ENCODE measurements at places on chromosomes 16 and 17.
A peak's percentile ranks its signal among the peaks of the same experiment; 100 is the strongest.

DNA sequence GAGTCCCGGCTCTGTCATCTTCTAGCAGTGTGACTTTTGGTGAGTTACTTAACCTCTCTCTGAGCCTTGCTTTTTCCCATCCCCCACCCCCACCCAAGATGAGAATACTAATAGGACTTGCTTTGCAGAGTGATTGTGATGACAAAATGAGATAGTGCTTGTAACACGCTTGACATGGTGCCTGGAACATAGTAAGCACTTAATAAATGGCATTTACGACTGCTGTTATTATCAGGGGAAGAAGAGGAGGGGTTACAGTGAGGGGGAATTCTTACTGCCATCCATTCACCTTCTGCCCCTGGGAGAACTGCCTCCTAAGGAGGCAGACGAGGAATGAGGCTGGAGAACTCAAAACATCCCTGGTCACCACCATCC is 7.8 kb downstream of the DLX4 start:
- H3K36me3 ChIP-seq, result no peaks in the 10 kb centered on the region
- no peak overlapping the region for H3K4me3 ChIP-seq
- peaks cover under 1% of the 10 kb centered on the region for H3K4me1 ChIP-seq
- peaks cover 55% of the 10 kb centered on the region for H3K27me3 ChIP-seq

GRCh38 chr16:72530434-72530833 is 358.5 kb upstream of the PMFBP1 start:
- H3K27ac ChIP-seq, result no peak overlapping the region
- no peak for DNase-seq
- H3K36me3 ChIP-seq, result peaks cover 3% of the 10 kb centered on the region
- H3K27me3 ChIP-seq, result no peaks in the 10 kb centered on the region

DNA sequence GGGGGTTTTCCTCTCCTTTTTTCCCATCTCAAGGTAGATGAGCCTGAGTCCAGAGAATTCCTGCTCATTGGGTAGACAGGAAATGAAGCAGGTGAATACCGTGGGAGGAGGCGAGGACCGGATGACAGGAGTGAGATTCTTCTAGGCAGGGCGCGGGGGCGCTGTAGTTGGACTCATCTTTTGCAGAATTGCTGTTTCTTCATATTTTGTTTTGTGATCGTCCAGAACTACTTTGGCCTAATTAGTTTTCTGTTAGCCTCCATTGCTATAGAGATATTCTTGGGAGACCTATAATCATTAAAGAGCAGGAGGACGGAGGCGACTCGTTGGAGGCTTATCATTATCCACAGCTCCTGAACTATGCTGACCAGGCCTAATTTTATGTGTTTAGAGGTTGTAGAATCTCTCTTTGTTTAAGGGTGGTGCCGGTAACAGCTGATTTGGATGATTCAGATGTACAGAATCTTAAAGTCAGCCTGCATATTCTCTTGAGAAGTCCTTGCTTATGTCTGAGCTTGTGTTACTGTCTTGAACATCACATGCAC is 650 bp downstream of the ATP6V0A1 start:
- no peak for DNase-seq
- H3K36me3 ChIP-seq, result no peaks in the 10 kb centered on the region
- peaks cover 14% of the 10 kb centered on the region for H3K27me3 ChIP-seq
- H3K27ac ChIP-seq, result no peak overlapping the region

DNA sequence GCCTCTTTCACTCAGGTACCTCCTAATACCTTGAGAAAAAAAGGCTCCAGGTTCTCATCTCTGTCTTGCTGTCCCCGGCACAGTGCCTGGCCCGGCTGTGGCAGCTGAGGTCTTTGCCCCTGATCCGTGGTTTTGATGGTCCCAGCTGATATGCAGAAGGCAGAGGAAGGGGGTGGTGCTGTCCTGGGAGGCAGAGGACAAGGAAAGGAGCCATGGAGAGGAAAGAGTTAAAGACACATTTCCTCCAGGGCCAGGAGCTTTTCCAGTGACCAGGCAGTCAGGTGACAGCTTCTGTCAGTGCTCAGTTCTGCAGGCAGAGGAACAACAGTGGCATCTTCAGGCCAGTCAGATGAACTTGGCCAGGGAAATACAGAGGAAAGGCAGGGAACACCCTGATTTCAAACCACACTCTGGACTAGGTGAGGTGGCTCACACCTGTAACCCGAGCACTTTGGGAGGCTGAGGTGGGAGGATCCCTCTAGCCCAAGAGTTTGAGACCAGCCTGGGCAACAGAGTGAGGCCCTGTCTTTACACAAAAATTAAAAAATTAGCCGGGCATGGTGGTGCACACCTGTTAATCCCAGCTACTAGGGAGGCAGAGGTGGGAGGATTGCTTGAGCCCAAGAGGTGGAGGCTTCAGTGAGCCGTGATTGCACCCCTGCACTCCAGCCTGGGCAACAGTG is 3.3 kb upstream of the COG1 start:
- peaks cover 2% of the 10 kb centered on the region for H3K36me3 ChIP-seq
- no peaks in the 10 kb centered on the region for H3K27me3 ChIP-seq
- no peak overlapping the region for H3K4me3 ChIP-seq
- no peak for DNase-seq
- peak overlapping the region; percentile 30 for H3K27ac ChIP-seq

DNA sequence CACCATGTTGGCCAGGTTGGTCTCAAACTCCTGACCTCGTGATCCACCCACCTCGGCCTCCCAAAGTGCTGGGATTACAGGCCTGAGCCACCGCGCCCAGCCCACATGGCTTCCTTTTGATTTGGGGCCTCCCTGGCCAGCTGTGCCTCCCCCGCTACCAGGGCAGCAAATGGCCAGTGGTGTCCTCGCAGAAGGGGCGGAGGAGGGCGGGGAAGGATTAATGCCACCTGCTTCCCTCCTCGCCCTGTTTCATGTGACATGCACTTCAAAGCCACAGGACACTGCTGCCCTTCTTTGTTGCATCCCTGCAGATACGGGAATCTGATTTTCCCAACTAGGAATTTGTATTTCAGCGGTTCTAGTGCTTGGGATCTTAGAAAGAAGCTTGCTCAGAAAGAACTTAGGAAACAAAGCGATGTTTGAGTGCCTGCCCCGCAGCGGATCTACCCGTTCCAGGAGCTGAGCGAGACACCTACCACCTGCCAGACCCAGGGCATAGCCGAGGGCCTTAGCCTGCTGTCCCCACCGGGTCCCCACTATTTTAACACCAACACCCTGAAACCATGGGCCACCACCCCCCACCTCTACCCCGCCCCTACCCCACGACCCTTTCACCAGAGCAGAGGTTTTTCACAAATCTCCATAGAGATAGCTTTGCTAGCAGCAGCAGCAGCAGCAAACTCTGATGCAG is 37.7 kb upstream of the CCDC182 start:
- DNase-seq, result no peak
- no peaks in the 10 kb centered on the region for H3K36me3 ChIP-seq
- no peak overlapping the region for H3K4me3 ChIP-seq
- no peak overlapping the region for H3K27ac ChIP-seq

- no peaks in the 10 kb centered on the region for H3K27me3 ChIP-seq
- no peak overlapping the region for H3K27ac ChIP-seq
- no peak overlapping the region for H3K4me3 ChIP-seq
- H3K36me3 ChIP-seq, result peaks cover 59% of the 10 kb centered on the region
- no peak for DNase-seq
Observed at GRCh38 chr17:48181653-48182052, 74.1 kb downstream of the SNX11 start.

- no peaks in the 10 kb centered on the region for H3K27me3 ChIP-seq
- no peak overlapping the region for H3K4me3 ChIP-seq
- peaks cover 9% of the 10 kb centered on the region for H3K4me1 ChIP-seq
- DNase-seq, result no peak
- H3K27ac ChIP-seq, result no peak overlapping the region
Observed at GRCh38 chr17:66580184-66580955, 254.5 kb upstream of the CACNG5 start.

DNA sequence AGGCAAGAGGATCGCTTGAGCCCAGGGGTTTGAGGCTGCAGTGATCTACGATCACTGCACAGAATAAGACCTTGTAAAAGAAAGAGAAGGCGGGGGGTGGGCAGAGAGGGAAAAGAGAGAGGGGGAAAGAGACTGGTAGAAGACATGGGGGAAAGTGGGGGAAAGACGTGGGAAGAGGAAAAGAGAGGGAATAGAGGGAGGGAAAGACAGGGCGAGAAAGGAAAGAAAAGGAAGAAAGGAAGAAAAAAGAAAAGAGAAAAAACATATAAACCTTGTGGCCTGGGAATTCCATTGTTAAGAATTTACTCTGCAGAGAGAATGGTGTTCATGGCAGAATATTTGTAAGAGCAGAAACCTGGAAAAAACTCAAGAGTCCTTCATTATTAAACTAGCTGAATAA is 120.4 kb downstream of the RMI2 start:
- no peak overlapping the region for H3K27ac ChIP-seq
- H3K4me1 ChIP-seq, result no peaks in the 10 kb centered on the region
- no peak overlapping the region for H3K4me3 ChIP-seq
- DNase-seq, result no peak

DNA sequence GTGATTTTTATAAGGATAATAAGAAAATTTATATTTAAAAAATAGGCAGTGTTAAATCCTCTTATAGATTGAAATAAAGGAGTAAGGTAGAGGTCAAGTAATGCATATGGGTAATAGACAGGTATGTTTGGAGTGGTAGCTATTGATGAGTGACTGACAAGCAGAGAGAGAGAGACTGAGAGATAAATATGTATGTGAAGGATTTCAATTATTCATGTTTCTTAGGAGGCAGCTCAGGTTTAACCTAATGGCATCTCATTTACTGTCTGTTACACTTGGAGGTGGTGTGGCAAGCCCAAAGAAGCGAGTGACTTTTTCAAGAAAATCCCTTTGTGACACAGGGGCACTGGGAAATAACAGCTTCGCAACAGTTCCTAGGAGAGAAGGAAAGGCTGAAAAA is 120.2 kb downstream of the KIF2B start:
- DNase-seq, result no peak
- H3K4me3 ChIP-seq, result no peak overlapping the region
- H3K4me1 ChIP-seq, result no peaks in the 10 kb centered on the region
- H3K27me3 ChIP-seq, result no peaks in the 10 kb centered on the region
- H3K36me3 ChIP-seq, result no peaks in the 10 kb centered on the region

DNA sequence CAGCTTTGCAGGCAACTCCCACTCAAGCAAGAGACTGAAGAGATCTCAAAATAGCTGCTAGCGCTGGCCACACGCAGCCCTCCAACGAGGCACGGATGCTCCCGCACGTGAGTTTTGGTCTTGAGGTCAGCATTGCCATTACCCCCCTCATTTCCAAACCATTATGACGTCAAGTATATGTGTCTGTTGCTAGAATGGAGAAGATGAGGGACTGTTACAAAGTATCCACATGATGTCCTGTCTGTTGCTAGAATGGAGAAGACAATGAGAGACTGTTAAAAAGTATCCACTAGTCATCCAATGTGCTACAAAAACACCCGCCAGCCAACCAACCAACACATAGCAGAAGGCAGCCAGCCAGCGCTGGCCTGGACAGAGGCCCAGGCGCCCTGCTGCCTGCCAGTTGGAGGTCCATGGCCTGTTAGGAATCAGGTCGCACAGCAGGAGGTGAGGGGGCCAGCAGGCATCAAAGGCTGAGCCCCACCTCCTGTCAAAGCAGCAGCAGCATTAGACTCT is 24.8 kb downstream of the KLHDC4 start:
- peaks cover 27% of the 10 kb centered on the region for H3K36me3 ChIP-seq
- no peaks in the 10 kb centered on the region for H3K4me1 ChIP-seq
- H3K27me3 ChIP-seq, result no peaks in the 10 kb centered on the region

DNA sequence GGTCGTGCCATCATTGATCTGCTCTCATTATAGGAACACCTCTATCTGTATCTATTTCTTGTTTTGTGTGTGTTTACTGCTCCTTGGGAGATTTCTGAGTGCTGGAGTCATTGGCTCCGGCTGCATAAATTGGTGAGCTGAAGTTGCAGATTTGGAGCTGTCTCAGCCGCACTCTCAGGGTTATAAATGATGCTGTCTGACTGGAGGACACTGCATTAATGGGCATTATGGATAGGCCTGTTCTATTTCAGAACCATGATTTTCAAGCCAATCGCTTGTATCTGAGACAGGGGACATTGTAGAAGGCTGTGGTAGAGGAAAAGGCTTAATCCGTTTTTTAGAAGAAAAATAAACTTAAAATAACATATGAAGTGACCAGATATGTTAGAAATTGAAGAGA is 126.4 kb upstream of the KIF2B start:
- no peaks in the 10 kb centered on the region for H3K4me1 ChIP-seq
- H3K27me3 ChIP-seq, result no peaks in the 10 kb centered on the region
- H3K27ac ChIP-seq, result no peak overlapping the region
- H3K4me3 ChIP-seq, result no peak overlapping the region
- H3K36me3 ChIP-seq, result no peaks in the 10 kb centered on the region
- no peak for DNase-seq

DNA sequence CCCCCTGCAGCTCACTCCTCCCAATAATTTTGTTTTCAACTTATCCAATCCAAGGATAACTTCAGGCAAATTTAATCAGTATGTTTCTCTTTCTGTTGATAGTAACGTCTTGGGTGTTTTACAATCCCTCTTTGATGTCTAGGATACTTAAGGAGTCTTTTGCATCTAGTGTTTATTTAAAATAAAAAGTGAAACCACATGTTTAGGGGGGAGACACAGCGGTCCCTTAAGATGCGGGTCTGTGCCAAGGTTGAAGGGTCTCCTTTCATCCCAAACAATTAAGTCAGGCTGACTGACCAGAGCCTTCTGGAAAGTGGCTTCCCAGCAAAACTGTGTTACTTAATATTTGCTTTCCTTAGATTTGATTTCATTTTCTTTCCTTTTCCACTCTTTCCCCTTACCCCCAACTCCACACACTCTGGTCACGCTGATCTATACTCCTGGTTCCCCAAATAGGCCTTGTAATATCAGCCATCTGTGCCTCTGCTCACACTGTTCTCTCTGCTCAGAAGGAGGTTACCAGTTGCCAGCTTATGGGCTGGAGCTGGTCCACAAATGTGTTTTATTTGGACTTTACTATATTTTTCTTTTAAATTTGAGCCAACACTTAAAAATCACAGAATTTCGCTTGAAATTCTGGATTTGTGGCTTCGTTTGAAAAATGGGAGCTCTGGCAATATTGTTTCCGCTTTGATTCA is 11.2 kb downstream of the ANKS4B start:
- no peak overlapping the region for H3K27ac ChIP-seq
- no peak overlapping the region for H3K4me3 ChIP-seq
- no peaks in the 10 kb centered on the region for H3K36me3 ChIP-seq
- no peaks in the 10 kb centered on the region for H3K4me1 ChIP-seq
- H3K27me3 ChIP-seq, result peaks cover 15% of the 10 kb centered on the region

DNA sequence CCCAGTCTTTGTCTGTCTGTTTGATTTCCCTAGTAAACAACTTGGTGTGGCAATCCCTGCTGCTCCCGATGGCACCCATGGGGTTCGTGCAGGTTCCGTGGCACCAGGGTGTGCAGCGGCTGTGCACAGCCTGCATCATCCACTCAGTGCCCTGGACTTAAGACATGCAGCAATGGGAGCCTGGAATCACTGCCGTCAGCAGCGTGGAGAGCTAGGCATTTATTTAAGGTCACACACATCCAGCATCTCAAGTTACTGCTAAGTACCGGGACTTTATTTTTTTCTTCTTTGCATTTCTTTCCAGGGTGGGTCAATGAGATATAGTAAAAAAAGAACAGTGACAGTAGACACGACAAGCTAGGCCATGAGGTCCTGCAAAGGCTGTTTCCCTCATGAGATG is 2.8 kb downstream of the DHRS7C start:
- no peak for DNase-seq
- H3K4me1 ChIP-seq, result no peaks in the 10 kb centered on the region

GRCh38 chr16:1078579-1079021 is 6.1 kb downstream of the SSTR5 start:
- H3K27me3 ChIP-seq, result no peaks in the 10 kb centered on the region
- H3K27ac ChIP-seq, result no peak overlapping the region
- H3K4me1 ChIP-seq, result no peaks in the 10 kb centered on the region
- no peaks in the 10 kb centered on the region for H3K36me3 ChIP-seq

GRCh38 chr17:81302861-81303333 is 7.8 kb upstream of the SLC38A10 start:
- H3K4me1 ChIP-seq, result peaks cover 3% of the 10 kb centered on the region
- no peak for DNase-seq
- H3K27ac ChIP-seq, result no peak overlapping the region
- H3K4me3 ChIP-seq, result no peak overlapping the region
- H3K36me3 ChIP-seq, result no peaks in the 10 kb centered on the region
